ENCODE measurements at places on chromosomes 16 and 17.
A peak's percentile ranks its signal among the peaks of the same experiment; 100 is the strongest.

DNA sequence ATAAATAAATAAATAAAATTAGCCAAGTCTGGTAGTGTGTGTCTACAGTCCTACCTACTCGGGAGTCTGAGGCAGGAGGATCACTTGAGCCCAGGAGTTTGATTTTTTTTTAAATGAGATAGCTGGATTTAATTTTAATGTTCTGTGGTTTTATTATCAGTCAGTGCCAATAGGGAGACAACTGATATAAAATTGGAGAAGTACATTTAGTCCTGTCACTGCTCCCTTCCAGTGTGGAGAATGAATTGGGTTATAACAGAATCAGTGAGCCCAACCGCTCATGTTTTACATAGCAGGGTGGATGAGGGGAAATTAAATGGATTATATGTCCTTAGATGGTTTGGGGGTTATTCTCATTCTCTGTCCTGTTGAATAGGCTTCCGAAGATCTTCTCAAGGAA lies 6.2 kb downstream of the NME1 start:
- no peak for DNase-seq

DNA sequence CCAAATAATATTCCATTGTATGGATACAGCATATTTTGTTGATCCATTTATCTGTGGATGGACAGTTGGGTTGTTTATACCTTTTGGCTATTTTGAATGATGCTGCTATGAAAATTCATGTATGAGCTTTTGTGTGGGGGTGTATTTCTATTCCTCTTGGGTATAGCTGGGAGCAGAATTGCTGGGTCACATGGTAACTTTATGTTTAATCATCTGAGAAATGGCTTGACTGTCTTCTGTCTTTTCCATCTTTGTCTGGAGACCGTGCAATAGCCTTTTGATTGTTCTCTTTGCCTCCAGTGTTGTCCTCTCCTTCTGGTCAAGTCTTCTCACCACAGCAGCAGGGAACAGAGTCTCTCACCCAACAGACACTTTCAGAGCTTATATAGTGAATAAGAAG lies 20.5 kb upstream of the MAF start:
- DNase-seq, result no peak

DNA sequence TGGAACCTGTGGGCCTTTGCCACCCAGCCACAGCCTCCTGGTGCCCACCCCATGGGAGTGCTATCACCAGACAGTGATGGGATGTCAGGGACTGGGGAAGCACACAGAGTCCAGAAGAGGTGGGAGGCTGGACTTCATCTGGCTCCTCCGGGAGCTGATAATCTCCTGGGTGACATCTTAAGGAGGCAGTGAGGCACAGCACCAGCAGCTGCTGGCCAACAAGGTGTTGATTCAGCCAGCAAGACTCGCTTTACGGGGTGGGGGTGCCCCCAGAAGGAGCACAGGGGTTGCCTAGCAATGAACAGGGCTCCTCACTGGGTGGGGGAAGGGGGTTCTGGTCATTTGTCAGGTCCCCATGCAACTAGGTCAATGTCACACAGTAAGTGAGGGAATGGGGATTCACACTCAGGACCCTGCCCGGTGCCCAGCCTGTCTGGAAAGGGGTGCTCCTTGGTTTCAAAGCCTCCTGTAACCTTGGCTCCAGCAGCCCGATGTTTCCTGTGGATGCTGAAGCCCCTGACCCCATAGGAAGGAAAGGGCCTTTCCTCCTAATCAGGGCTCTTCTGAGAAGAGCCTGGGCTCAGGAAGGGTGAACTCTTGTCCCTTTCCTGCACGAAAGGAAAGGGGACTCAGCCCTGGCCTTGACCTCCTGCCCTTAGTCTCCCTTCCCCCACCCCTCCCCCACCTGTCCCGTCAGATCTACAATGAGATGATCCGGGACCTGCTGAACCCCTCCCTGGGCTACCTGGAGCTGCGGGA lies 17.7 kb downstream of the KIF19 start:
- DNase-seq, result no peak

DNA sequence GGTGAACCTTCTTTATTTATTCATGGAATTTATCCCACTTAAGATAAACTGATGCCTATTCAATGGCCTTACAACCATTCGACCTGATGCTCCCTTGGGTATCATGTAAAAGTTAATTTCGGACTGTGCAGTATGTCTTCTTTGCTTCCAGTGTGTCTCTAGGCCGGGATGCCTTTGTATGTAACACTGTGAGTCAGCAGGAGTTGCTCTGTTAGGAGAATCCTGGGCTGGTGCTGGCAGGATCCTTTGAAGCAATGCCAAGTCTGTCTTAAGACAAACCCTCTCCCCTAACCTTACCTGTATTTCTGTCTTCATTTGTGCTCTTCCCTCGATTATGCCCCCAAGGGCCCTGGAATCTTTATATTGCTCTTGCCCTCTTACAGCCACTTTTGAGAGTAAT lies 37.9 kb upstream of the ABCA8 start:
- DNase-seq, result no peak

- DNase-seq, result peak; percentile 91
Measured at GRCh38 chr17:75031972-75032719, 14.6 kb downstream of the ATP5PD start.

DNA sequence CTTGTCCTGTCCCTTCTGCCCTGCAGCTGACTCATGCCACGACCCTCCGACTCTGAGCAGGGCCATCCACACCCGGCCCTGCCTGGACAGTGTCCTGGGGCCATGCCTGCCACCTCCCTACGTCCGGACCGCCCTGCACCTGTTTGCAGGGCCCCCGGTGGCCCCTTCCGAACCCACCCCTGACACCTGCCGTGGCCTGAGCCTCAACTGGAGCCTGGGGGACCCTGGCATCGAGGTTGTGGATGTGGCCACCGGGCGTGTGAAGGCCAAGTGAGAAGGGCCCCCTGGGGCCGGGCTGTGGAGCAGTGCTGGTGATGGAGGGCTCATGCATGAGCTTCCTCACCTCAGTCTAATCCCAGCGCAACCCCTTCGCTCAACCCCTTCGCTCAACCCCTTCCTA lies 5.1 kb downstream of the ADAD2 start:
- DNase-seq, result no peak

- DNase-seq, result peak; percentile 86
Measured at GRCh38 chr16:88784074-88784855, 755 bp downstream of the PIEZO1 start.

DNA sequence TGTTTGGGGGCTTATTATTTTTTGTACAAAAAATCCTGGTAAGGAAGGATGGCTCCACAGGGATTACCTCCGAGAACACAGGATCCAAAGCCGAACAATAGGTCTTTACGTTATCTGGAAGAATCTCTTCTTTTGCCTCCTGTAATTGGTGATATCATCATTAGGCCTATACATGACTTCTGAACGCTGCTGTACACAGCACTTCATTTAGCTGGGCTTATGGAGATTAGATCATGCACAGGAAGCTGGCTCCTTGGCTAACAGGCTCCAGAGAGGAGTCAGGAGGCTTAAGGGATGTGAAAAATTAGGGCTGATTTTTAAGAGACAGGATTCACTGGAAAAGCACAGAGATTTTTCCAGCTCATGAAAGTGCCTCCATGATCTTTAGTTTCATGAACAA lies 54.7 kb downstream of the TANGO6 start:
- DNase-seq, result no peak

DNA sequence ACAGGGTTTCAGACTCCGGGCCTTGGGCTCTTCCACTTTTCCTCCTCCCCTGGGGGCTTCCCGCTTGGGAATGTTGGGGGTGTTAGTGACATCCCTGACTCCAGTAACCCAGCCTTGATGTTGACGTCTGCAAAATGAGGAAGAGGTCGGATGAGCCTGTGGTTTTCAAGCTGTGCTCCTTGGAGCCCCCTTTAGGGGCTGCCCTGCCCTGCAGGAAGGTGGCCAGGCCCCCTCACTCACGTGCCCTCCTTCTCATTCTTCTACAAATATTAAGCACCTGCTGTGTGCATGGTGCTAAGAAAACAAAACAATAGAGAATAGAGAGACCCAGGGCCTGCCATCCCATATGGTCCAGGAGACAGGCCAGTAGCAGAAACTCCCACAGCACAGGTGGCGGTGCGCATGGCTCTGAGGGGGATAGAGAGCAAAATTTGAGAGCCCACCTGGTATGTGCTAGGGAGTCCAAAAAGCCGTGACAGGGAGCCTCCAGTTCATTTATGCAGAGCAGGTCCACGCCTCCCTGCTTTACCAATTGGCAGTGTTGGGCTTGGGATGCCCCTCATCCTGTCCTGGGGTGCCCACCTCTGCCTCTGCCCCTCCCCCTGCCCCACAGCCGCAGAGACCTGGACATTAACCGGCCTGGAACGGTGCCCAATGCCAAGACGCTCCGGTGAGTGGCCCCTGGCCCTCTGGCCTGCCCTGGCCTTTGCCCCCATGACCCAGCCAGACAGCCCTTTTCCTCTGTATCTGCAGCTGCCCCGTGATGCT lies 7.4 kb downstream of the NDRG4 start:
- DNase-seq, result no peak
